Activated gamma-delta T cell treated with Interleukin-2 at 50 U/mL for 16 hours (primary cell): ENCODE measurements at places on chromosomes 12 and 14.

DNA sequence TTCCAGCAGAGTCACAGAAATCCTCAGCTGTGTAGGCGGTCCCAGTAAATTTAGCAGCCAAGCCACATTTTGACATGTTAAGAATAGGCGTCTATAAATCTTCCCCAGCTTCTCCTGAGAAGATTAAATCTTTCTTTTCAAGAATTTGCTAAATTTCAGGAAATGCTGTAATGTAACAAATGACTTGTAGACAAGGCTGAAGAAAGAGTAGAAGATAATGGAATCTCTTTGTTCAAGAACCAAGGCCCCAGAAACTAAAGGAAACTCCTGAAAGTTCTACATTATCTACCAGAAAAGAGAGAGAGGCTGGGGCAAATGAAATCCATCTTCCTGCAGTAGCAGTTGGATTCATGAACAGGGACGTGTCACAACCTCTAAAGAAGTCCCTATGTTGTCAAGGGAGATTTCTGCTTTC, 760.3 kb downstream of the NOVA1 start:
- no peak for DNase-seq

GRCh38 chr14:71430678-71431376, 501.4 kb upstream of the RGS6 start:
- DNase-seq: no peak

DNA sequence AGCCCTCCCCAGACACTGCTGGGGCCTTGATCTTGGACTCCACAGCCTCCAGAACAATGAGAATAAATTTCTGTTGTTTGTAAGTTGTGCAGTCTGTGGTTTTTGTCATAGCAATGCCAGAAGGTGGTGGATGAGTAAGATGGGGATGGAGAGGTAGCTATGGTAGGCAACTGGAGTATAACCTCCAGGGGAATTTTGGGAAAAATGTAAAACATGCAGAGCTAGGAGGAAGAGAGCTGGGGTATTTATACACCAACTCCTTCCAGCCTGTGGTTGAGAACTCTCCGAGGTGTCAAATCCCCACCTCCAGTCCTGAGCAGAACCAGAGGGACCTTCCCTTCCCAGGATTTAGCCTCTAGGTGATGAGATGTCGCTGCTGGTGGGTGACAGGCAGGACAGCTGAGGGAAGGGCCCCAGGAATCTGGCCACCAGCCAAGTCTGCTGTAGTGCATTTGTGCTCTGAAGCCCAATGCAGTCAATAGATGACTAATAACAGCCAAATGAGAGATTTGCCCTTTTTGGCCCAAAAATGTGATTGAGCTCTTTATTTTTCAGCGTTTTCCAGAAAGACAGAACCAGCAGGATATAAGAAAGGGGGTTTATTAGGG, 19.1 kb upstream of the CEP170B start:
- no peak for DNase-seq

GRCh38 chr12:117052386-117053049, 46.7 kb downstream of the TESC start:
- no peak for DNase-seq

DNA sequence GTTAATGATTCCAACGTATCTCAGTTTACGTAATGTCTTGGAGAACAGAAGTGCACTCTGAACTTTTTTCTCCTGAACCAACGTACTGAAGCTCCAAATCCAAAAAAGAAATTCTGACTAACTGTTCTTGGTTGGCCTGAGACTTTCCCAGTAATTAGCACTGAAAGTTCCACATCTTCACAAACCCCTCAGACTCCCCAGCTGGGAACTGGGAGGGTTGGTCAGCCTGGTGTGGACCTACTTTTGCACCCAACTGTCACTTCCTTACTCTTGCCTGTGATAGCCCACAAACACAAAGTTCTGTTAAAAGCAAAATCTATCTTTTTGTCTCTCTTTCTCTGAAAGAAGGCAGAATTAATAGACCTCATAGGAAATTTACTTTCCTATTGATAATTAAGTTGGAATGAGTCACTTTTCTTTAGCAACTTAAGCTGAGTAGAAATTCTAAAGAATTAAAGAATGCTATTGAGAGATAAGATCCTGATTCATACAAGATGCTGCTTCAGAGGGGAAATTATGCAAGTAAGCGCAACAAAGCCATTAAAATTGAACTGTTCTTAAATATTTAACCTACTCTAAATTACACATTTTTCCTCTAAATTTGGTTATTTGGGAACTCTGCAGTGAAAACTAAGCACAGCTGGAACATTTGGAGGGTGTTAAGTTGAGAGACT, 155.0 kb downstream of the EPS8 start:
- no peak for DNase-seq

DNA sequence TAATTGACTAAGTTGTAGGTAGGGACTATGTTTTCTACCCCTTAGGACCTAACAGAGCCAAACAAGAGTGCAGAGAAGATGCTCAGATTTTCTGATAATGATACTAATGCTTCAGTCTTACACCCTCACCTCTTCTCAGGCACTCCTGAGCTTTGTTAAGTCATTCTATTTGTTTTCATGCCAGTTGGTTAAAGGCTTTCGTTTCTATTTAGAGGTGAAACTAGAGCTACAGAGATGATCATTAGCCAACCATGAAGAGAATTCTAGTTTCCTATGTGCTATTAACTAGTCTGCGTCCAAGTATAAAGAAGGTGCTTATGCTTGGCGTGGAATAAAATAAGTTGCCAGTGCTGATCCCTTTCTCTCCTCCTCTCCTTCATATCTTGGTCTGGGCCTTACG, 34.6 kb upstream of the PYGL start:
- no peak for DNase-seq

DNA sequence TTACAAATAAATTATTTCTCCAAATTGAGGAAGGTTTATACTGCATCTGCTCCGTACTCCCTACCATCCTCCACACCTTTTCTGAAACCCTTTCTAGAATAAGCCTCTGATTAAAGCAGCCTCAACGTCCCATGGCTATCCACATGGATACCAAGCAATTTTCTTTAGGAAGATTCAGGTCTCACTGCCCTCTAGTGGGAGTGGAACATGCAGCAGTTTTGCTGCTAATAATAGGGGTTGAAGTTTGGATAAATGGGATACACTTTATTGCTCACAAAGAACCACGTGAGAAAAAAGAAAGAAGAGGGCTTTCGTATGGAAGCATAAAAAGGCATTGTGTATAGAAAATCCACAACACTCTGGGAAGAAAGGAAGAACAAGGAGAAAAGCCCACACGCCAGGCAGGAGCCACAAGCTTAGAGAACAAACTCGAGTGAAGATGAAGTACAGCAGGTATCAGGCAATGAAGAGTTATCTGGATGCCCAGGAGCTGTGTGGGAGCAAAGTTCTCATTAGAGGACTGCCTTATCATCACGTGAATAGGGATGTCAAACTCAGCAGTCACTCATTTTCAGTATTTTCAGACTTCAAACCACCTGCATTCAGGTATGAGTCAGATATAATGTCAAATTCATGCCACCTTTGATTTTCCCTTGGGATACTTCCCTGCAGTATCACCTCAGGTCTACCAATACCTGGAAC, 45.8 kb downstream of the CCER1 start:
- DNase-seq: no peak

DNA sequence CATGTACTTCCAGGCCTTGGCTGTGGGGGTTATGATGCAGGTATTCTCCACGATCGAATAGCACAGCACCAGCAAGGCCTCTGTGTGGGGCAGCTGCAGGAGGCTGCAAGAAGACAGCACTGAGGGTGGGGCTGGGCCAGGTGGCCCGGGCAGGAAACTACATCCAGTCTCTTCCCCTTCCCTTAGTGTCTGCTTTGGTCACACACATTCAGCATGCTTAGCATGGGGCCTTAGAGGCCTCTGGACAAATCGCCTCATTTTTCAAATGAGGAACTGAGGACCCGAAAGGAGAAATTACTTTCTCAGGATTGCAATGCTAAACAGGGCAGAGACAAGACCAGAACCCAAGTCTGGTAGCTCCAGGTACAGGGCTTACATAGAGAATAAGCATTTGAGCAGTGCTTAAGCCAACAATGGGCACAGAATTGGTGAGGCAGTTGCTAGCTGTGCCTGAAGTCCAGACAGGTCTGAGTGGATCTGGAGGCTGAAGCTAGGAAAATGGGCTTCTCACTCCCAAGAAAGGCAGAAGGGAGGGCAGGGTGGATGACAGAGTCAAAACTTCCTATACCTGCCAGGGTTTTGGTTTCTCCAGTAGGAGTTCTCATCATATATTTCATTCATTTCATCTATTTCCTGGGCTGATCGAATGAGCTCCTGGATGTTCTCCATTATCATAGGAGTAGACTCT, 3.5 kb downstream of the ACRBP start:
- no peak for DNase-seq

GRCh38 chr14:73785834-73786635, 65.6 kb upstream of the PTGR2 start:
- peak; percentile 62 for DNase-seq

DNA sequence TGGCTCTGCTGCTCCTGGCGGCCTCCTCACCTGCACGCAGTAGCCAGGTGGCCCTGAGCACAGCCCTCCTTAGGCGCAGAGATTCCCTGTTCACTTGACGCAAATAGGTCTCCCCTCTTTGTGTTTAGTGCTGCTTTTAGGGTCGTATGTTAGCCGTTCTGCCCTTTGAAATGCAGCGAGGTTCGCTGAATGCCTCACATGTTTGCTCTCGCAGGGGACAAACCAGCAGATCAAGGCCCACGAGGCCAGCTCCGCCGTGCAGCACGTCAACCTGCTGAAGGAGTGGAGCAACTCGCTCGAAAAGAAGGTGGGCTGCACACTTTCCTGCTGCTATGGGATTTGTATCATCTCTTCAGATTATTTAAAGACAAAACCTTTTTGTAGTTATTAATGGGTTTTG, 31.4 kb upstream of the AMN start:
- no peak for DNase-seq

DNA sequence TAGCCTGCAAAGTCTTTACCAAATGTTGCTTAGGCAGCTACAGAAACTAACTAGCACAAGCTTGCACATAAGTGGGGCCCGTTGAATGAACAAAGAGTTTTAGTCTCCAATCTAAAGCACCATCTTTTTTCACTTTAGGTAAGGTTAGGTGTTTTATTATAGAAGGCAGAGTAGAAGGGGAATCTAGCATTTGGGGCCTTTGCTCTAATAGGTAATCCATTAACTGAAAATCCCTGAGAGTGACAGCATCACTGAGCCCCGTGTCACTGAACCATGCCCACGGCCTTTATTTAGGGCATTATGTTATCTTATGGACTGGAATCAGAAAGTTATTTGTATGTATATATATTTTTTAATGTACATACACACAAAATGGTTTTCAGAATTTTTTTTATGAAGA, 25.1 kb downstream of the CPNE8 start:
- no peak for DNase-seq

GRCh38 chr14:53346988-53347387, 193.9 kb upstream of the DDHD1 start:
- DNase-seq: no peak

GRCh38 chr12:68613209-68613904, 2.7 kb downstream of the RAP1B start:
- peak; percentile 33 for DNase-seq

DNA sequence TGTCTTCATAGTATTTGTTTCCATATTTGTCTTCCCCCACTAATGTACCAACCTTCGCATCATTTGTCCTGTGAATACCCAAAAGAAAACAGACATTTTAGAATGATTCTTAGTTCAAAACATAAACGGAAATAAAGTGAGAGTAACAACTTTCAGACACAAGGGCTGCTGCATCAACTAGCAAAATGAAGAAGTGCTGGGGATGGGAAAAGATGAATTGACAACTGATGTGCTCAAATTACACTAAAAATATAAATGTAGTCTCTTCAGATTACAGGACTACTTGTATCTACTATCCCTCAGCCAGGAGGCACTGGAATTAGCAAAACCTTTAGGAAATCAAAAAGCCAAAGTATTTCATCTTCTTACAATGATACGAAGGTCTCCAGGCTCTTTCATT, 743 bp downstream of the NDUFA12 start:
- DNase-seq: no peak

DNA sequence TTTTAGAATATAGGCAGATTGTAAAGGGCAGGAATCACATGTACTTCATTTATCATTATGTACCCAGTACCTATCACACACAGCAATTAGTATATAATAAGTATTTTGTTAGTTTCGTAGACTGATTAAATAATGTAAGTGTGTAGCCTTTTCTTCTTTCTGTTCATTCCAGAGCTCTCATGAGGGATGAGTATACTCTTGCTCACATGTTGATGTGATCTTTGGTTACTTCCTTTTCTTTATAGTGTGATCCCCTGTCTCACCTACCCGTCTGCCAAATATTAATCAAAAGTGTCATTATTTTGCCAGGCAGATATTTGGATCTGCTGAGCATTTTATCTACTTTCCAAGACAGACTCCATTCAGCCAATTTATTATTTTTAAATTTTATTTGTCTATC, 156.1 kb downstream of the PCNX1 start:
- no peak for DNase-seq

DNA sequence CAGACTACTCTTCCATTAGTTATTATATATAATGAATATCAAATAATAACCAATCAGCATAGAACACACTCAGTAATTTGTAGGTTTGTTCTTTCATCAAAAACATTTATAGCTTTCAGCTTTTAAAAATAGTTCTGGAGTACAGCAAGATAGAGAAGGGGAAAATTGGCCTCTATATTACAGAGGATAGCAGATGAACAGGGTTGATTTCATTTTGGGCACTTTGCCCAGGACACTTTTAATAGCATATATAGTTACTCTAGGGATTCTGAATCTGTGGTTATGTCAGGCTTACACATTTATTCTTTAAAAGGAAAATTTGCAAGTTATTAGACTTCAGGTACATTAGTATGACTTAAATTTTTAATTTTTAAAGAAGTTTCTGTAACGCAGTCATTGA, 52.6 kb downstream of the IFT81 start:
- DNase-seq: no peak

DNA sequence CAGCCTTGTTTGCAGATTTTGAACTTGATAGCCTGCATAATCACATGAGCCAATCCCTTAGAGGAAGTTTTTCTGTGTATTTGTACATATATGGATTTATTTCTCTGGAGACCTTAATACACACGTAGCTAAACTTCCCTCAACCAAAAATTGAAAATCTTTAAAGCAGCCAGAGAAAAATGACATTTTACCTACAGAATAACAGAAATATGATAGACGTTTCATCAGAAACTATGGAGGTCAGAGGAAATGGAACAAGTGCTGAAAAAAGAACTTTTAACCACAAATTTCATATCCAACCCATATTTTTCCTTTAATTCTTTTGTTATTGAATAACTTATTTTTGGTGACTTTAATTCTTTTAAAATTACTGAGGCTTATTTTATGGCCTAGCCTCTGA, 177.7 kb downstream of the CCDC91 start:
- no peak for DNase-seq

DNA sequence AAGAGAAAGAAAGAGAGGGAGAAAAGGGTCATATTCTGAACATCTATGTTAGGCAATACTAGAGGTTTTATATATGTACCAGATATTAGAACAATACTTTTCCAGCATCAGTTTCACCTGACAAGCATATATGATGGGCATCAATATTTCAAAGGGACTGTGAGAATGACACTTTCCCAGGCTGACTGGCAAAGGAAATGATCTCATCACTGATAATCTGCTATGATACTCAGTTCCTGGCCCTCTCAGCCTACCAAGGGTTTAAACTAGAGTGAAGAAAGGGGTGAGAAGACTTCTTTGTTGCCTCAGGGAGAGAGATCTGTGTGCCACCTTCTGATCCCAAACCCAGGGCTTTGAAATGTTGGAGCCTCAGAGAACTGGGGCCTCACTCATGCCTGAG, 183.5 kb downstream of the TTC8 start:
- DNase-seq: no peak
